ENCODE measurements at places on chromosomes 12 and 14.

- DNase-seq: no peak
Observed at GRCh38 chr12:119229205-119229604, 50.5 kb downstream of the HSPB8 start.

DNA sequence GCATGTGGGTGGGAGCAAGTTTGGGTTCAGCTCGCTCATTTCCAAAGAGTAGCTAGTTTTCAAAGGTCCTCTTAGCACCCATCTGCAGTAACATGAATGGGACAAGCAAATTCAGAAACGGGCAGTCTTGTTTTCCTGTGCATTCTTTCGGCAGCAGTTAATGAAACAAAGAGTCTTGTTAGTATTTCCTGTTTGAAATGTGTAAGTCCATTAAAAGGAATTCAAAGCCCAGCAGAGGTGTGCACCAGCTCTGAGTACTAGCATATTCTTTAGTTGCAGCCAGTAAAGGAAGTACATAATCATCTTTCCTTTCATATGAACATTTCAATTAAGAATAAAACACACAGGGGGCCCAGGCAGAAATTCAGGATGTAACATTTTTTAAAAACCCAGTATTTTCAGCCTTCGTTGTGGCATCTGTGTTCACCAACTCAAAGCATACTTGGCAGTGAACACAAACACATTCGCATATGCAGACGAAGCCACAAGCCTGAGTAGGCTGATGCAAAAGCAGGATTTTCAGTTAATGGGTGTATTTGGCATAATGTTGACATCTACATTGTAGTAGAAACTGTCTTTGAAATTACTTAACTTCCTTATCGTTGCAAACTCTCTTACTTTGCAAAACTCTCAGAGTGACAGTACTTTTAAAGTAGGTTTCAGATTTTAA, 570.0 kb upstream of the FLRT2 start:
- no peak for DNase-seq

DNA sequence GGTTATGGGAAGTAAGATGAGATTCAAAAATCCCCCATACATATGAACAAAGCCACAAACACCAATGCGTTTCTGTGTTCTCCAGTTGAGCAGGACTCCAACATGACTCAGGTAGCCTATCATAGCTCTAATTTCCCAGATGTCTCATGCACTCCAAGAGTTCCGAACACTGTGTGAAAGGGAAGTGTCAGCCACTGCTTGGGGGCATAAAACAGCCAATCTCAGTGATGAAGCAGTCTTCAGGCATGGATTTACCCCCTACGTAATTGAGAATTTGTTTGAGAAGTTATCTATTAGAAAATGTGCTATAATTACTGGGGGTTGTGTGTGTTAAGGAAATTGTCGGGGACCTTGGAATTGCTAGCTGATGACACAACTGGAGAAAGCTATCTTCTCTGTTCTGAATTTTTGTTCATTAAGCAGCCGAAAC, 153.9 kb upstream of the AVPR1A start:
- no peak for DNase-seq

- no peak for DNase-seq
Observed at GRCh38 chr14:69270795-69271708, 11.1 kb downstream of the GALNT16 start.

GRCh38 chr14:54591461-54591860, 24.5 kb downstream of the SAMD4A start:
- no peak for DNase-seq

GRCh38 chr12:91316161-91316906, 133.7 kb upstream of the DCN start:
- DNase-seq: no peak

DNA sequence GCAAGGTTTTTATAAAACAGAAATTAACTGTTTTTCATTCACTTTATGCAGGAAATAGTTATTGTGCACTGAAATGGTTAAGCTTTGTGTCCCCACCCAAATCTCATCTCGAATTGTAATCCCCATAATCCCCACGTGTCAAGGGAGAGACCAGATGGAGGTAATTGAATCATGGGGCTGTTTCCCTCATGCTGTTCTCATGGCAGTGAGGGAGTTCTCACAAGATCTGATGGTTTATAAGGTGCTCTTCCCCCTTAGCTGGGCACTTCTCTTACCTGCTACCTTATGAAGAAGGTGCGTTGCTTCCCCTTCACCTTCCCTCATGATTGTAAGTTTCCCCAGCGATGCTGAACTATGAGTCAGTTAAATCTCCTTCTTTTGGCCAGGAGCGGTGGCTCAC, 123.9 kb downstream of the TMTC2 start:
- no peak for DNase-seq

DNA sequence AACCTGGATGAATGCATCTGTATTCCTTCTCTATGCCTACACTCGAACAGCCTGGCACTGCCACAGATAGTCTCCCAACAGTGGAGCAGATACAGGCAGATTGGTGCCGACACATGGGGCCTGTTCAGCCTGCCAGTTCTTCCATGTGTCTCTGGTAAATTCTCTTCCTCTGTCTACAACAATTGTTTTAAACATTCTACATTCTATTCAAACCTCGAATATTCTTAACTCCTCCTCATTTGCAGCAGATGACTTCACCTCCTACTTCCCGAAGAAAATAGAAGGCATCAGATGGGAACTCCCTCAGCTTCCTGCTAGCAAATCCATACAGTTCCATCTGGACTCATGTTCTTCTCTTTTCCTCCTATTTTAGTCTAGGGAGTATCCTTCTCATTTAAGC, 43.1 kb upstream of the OTOGL start:
- no peak for DNase-seq

- DNase-seq: peak; percentile 63
Observed at GRCh38 chr14:52950410-52950897, 396 bp downstream of the FERMT2 start.

GRCh38 chr12:52513736-52514135, 6.5 kb downstream of the KRT5 start:
- no peak for DNase-seq

Measured in WTC11 (cell line).